ENCODE measurements at places on chromosomes 7 and 10.

DNA sequence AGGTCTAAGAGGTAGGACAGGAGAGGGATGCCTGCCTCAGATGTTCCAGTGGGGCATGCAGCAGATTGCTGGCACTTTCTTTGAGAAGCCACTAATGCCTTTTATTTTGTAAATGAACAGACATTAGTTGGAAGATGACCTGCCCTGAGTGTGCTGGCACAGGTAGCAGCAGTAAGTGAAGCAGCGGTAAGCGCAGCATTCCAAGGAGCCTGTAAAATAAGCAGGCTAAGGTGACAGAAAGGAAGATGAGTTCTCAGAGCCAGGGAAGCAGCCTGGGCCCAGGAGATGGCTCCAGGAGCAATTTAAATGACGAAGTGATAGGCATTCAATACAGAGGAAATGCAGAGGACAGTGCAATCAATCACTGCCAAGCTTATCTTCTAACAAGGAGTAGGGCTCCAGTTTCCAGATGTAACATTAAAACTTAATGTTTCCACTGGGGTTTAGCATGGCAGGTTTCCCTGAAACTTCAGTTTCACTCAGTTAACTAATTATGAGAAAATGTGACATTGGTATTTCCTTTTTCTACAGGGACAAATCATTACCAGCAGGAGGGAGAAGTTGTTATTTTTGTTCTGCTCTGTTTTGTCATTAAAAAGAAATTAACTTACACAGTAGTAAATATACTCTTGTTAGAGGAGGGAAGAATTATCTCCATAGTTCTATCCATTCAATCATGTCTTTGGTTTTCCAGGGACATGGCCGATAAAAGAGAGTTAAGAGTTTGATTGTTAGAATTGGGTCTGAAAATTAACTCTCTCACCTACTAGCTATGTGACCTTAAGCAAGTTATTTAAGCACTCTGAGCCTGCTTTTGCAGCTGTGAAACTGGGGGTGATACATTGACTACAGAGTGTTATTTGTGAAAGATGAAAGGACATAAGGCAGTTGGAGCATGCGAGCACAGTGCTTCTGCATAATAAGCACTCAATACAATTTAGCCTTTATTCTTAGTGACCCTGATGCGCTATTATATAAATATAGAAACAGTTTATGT is 96.6 kb upstream of the PTN start:
- peak; percentile 80 for DNase-seq

DNA sequence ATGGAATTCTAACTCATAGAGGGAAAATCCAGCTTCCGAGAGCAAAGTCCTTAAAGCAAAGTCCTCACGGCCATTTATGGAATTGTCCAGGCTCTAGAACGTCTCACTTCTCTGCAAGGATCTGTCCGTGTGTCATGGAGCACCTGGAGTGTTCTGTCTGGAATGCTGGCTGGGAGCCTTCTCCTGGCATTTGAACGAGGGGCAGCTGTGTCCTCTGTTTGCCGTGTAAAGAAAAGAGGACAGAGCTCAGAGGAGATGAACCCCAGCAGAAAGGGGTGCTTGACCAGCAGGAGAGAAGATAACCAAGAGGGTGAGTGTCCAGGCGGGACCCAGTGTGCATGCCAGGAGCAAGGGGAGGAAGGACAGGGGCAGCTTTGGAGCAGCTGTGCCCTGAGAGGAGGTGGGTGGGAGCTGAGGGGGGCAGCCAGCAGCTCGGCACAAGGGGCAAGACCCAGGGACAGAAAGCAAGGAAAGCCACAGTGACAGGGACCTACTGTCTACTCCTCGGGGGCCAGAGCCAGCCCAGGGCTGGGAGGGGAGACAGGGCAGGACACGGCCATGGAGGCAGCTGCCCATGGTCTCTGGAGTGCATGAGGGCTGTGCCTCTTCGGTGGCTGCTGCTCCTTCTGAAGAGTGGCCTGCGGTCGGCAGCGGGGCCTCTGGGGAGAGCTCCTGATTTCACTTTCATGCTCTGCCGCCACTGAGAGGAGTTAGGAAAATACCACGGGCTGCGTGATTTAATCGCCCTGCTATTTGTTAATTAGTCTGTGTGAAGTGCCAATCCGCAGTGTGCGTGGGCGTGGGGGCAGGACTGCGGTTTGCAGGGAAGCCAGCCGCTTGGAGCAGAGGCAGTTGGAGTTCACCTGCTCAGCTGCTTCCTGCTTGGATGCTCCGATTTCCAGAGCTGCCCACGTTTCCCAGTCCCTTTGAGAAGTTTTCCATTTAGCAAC is 149.3 kb upstream of the SHH start:
- peak; percentile 45 for DNase-seq

DNA sequence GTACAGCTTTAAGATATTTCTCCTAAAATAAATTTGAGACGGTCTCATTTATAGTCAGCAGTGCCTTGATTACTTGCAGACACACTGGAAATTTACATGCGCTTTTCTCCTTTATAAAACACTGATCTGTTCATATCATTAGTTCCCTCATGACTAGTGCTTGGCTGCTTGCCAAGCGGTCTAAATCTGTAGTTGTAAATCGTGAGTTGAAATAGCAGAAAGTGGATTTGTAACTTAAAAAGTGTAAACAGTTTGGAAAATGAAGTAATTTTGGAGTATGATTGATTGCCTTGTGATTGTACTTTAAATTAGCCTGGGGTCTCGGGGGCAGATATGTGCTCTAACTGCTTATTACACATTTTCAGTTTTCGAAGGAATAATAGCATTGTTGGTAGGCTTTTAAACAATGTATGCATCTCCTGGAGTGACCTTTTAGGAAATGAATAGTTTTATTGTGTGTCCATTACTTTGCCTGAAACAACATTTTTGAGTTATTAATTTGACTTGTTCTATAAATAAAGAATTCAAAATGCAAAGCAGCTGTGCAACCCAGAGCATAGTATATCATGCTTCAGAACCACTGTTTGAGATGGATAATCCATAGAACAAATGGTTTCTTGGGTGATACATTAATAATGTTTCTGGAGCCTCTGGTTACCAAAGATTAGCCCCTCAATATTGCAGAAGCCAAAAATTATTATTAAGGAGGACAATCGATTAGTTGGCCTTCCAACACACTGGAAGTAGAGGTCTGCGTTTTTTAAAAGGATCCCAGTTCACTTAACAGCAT is 73.3 kb downstream of the ARID5B start:
- DNase-seq: peak; percentile 88

GRCh38 chr10:34585422-34586112 is 229.5 kb downstream of the PARD3 start:
- DNase-seq: no peak

Data from A673 (cell line).